Lower leg skin (tissue), 4 donors: ENCODE measurements at places on chromosomes 6 and 20.

DNA sequence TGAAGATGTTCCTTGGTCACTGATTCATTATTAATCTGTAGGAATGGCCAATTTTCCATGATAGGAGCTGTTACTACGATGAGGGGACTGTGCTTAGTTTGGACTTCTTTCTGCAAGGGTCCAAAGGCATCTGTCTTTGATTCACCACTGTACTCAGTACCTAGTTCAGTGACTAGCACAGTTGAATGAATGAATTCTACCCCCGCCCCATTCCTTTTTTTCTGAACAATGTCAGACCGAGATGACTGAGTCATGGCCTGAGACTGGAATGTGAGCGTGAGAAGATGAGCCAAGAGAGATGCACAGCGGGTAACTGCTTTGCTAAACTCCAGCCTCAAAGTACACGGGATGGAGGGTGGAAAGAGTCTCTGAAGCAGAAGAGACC is 419 bp upstream of the SNHG17 start:
- DNase-seq: no peak

DNA sequence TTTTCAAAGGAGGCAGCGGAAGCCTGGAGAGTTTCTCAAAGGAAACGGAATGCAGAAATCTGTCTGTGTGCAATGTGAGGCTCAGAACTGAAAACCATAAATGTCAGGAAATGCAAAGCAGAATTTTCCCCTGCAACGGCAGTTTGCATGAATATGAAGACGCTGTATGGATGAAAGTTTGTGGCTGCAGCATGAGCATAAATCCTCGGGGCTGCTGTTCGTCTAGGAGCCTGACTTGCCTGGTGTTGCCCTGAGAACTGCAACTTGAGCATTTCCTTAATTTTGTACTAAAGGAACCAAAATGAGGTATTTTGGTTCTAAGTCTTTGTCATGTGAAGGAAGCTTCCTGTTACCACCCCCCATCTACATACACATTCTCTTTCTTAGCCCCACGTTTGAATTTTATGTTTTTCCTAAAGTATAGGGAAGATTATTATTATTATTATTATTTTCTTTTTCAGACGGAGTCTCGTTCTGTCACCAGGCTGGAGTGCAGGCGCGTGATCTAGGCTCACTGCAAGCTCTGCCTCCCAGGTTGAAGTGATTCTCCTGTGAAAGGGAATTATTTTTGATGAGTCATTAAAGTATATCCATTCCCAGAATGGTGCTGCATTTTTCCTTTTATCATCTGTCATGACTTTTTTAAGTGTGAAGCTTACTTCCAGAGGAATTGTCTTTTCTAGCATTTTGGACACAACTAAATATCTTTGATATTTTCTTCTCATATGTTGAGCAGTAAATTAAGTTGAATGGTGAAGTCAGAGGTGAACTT is 33.1 kb downstream of the MTHFD1L start:
- DNase-seq: no peak

DNA sequence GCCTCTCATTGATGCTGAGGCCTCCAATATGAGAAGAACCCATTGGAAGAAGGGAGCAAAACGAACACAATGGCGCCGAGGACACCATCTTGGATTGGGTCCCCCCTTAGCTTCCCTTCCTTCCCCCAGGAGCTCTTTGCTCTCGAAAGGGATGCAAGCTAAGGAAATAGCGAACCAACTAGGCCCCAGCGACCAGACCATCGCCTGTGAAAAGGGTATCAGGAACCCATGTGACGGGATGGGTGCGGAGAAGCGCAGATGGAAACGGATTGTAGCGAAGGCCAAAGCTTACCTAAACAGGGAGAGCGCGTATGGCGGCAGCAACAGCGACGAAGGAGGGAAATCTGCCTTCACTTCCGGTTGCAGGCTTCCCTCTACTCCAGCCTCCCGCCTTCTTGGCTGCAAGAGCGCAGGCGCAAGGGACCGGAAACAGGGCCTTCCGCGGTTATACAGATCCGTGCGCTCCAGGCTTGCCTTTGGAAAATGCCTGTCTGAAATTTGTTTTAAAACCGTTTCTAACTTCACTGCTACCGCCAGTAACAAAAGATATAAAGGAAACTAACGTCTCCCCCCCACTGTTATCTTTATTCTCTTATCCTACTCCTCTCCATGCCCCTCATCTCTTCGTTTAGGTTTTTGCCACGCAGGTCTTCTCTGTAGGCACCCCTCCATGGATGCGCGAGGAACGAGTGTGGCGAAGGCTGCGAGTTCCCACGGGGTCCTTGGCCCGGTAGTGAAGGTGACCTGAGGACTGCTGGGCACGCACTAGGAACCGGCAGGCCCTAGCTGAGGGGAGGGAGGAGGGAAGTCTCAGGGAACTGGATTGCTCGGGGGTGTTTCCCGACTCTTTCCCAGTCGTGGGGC is at the start of gene DDX39B:
TSS of gene DDX39B (minus strand) at position 346 of the 864 bp plus-strand sequence. CDS start 1,471 bp downstream, outside the sequence.
- DNase-seq: peak; percentile 95

DNA sequence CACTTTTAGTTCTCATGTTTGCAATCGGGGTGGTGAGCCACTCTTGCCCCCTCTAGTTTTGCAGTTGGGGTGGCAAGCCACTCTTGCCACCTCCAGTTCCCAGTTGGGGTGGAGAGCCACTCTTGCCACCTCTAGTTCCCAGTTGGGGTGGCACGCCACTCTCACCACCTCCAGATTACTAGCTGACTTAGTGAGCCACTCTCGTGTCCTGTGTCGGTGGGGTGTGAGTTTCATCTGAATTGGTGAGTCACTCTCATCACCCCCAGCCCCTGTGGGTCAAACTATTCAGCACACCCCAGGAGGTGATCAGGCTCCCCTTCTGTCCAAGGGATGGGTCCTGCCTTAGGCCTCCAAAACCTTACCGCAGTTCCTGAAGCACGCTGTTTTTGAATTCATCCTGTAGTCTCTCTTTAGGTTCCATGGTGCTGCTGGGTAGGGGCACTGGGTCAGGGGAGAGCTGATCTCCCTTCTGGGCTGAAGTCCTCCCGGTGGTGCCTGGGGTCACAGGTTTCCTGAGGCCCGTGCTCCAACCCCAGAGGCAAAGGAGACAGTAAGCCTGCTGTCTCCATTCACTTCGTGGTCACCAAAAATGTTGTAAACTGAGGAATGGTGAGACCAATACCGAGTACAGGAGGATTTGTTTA is 224.2 kb upstream of the SYNCRIP start:
- peak; percentile 45 for DNase-seq

GRCh38 chr20:22686097-22686496 is 101.7 kb upstream of the FOXA2 start:
- DNase-seq: peak; percentile 81

DNA sequence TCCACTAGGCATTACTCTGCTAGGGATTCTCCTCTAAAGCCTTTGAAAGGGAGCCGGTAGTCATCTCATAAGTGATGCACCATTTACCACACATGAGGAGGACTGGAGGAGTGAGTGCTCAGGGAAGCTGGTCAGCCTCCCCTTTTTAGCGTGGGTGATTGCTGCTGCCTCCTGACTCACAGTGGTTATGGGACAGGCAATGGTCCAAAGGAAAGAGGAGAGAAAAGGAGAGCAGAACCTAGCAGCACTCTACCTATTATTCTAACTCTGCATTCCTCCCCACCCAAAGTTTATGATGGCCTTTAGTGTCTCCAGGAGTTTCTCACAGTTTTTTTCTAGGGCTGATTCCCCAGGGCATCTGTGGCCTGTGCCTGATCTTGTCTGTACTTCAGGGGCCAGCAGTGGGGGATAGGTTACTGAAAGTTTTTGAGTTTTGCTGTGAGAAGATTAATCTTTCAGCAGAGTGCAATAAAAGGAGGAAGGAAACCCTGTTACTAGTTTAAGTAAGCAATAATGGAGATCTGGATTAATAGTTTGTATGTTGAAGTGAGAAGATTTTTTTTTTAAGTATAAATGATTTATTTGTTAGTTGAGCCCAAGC is 36.4 kb upstream of the GCLC start:
- DNase-seq: no peak

DNA sequence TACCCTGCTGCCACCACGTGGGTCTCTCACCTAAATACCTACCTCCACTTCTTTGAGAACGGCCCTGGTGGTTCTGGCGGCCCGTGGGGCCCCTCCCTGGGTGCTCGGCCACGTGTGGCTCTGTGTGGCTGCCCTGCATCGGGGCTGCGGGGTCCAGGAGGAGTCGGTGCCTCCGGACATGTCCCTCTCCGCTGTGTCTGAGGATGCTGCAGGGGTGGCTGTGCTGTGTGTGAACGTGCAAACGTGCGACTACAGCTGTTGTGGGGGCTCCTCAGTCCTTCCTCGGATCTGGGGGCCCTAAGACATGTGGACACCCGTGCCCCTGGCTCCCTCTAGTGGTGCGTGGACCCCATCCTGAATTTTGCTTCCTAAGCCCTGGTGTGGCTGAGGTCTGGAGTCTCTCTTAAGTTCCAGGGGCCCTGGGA is 691.8 kb downstream of the QKI start:
- DNase-seq: no peak

DNA sequence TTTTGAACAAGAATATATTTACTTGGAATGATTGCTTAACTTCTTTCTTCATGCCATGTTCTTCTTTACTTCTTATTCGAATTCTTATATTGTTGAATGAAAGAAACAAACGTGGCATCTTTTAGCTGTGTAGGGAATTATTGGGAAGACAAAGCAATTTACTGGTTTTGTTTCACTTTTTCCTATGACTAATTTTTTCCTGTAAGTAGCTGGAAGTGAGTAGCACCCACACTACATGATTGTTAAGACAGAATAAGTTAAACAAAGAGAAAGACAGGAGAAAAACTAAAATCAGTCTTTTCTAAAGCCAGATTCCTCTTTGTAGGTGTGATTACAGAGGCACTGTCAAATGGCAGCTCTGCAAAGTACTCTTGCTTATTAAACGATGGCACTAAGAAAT is 593.4 kb downstream of the EYS start:
- no peak for DNase-seq

GRCh38 chr6:17884498-17885478 is 102.6 kb downstream of the KIF13A start:
- DNase-seq: no peak

DNA sequence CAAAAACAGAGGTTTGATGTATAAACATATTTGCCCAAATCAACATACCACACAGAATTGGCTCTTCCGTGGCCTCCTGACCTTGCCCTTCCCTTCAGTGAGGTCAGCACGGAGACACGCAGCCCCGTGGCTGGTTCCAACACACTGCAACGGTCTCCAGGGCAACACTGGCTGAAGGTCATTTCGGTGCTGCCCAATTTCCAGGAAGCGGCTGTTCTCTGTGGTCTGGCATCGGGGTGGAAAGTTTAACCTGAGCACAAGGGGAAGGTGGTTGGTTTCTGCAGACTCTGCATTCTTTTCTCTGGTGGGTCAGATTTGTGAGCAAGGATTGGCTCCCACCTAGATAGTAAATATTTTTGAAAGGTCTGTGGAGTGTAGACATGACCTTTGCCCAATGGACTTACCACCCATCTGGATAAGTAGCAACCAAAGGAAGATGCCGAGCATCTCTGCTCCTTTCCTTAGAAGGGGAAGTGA is 177.6 kb upstream of the PHACTR1 start:
- DNase-seq: no peak

DNA sequence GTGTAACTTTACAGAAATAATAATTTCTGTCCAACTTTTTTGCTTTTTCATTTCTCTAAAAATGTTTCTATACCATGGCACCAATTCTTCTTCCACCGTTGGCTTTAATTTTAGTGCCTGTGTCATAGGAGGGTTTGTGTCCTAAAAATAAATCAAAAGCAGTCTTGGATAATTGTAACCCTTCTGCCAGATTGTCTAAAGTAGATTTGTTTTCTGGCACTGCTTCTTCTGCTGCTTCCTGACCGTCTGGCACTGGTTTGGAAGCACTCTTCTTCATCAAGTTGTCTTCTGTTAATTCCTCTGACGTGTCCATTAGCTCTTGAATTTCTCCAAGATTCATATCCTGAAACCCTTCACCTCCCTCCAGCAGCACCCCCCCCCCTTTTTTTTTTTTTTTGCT is 33.1 kb downstream of the SCAF8 start:
- DNase-seq: no peak

GRCh38 chr20:24402188-24402587 is 67.2 kb upstream of the SYNDIG1 start:
- no peak for DNase-seq

GRCh38 chr6:24273096-24273870 is 84.6 kb downstream of the DCDC2 start:
- no peak for DNase-seq

GRCh38 chr6:57242505-57242904 is 20.4 kb upstream of the RAB23 start:
- DNase-seq: no peak

DNA sequence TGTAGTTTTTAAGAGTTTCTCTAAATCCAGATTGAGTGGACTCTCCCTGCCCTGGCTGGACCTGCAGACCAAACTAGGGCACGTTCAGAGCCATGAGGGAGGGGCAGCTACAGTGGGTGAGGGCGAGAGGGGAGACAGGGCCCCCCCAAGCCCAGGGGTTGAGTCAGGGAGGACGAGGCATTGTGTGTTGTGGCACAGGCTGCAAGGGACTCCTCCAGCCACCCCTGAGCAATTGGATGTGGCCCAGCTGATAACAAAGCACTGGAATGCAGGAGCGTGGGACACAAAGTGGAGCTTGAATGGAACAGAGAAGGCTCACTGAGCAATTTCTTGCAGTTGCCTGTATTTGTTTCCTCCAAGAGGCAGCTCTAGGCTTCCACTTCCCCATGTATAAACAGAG is 43.5 kb upstream of the MYL9 start:
- no peak for DNase-seq

- no peak for DNase-seq
Observed at GRCh38 chr20:51347831-51348230, 194.7 kb downstream of the NFATC2 start.

GRCh38 chr6:116221067-116221466 is 32.8 kb downstream of the TSPYL4 start:
- DNase-seq: no peak

- DNase-seq: no peak
Observed at GRCh38 chr6:121428872-121429756, 6.3 kb upstream of the GJA1 start.

DNA sequence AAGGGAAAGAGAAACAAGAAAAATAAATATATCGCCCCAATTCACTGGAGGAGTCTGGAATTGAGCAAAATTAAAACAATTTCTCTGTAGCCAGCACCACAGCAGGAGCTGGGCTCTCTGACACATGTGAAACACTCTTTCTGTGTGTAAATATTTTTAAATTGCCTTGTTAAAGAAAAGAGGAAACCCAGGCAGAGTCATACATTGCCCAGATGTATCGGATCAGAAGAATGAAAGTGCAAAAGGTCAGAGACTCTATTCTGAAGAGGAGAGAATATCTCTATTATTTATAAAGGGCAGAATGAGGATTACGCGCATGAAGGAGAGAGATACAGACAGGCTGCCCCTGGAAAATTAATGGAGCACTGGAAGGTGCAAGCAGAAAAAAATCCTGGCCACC is 127.0 kb upstream of the MAN1A1 start:
- DNase-seq: no peak

- no peak for DNase-seq
Observed at GRCh38 chr6:24325978-24326377, 31.9 kb downstream of the DCDC2 start.
